ENCODE measurements at places on chromosomes 7 and 10. TPM values are rescaled to one million over a fixed set of nuclear protein-coding genes. Genes with fewer than 3 reads are reported as not detected.

DNA sequence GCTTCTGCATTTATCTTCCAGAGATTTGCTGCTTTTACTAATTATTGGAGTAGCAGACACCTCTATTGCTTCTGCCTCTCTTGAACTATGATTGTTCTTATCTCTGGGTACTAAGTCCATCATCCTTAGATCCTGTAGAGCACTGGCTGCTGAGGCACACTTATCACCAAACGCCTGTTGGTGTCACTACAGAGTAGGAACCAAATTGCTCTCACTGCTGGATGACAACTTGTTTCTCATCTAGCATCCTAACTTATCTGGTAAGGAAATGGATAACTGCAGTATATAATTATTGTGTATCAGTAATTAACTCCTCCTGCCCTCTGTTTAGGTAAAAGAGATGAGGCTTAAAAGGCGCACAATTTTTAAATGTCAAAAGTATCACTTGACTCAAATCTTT lies 1059.4 kb downstream of the NRG3 start:
- DNase-seq: no peak

CALML5 gene
- total RNA-seq: not detected

PPP2R2D gene
- total RNA-seq: 51.6 TPM

- DNase-seq: no peak
Observed at GRCh38 chr10:59229441-59229840, 53.0 kb downstream of the PHYHIPL start.

VSTM4 gene
- 29.9 TPM for total RNA-seq

DNA sequence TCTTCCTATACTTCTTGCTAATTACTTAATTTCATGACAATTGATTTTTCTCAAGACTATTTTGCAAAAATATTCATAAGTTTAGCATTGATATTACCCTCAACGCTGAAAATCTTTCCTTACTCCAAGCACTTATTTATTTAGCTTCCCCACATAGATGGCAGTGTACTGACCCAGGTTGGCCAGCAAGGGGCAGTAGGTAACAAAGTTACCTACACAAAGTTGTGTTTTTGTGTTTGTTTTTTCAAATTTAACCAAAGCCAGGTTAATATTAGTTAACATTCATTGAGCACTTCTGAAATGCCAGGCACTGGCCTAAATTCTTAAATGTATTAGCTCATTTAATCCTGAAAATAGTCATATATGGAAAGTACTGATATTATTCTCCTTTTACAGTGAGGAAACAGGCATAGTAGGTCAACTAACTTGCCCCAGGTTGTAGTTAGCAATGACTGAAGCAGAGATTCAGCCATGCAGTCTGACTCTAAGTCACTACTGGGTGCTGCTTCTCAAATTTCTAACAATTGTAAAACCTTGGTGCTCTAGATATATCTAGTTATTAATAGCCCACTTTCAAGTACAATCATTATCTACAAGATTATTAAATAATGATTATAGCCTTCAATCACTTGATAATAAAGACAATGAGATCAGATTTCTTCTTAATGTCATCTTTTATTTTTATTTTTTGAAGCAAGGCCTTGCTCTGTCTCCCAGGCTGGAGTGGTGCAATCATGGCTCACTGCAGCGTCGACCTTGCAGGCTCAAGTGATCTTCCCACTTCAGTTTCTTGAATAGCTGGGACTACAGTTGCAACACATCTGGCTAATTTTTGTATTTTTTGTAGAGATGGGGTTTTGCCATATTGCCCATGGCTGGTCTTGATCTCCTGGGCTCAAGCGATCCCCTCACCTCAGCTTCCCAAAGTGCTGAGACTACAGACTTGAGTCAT lies 5.8 kb upstream of the GGCT start:
- DNase-seq: no peak

ASB10 gene
- total RNA-seq: not detected

MYO1G gene
- total RNA-seq: 1.4 TPM

DNA sequence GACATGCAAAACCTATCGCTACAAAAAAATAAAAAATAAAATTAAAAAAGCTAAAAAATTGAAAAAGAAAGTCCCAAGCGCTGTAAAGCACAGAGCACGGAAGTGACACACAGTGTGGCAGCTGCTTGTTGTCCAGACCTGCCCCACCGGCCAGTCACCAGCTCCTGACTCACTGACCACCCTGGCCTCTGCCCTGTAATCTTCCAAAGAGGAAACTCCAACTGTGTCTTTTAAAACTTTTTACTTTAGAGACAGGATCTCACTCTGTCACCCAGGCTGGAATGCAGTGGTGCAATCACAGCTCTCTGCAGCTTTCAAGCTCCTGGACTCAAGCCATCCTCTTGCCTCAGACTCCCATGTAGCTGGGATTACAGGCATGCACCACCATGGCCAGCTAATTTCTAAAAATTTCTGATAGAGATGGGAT lies 23.6 kb downstream of the GNA12 start:
- DNase-seq: no peak

GRCh38 chr7:135670179-135670578 lies 7.9 kb downstream of the STMP1 start:
- DNase-seq: no peak

CTAGE4 gene
- total RNA-seq: 0.33 TPM

- DNase-seq: no peak
Observed at GRCh38 chr7:909358-910329, 33.3 kb downstream of the GET4 start.

DNA sequence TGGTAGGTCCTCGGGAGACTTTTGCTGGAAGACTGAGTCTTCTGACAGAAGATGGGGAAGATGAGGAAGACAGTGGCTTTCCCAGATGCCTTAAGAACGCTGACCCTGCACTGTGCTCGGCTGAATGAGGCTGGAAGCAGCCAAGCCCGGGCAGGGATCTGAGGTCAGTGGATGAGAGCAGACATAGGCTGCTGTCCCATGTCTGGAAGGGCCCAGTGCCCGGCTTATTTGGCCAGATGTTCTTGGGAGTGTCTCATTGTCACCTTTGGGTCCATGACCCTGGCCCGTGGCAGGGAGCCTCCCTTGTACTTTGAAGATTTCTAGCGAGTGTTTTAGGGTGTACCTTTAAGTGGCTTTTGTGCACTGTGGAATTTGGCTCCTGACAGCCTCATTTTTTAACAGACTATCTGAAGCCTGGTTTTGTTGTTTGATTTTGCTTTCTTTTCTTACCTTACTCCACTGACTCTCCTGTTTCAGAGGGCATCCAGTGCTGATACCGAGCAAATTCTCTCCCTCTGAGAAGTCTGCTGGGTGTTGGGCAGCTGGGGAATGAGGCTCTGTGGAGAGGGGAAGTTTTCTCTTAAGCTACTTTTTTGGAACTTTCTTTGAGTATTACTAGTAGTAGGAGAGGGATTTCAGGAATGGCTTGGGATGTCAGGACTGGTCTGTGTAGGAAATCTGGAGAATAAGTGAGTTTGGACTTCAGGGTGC lies 61.4 kb downstream of the CREB5 start:
- DNase-seq: no peak

FAM25G gene
- not detected for total RNA-seq

GPR146 gene
- 3.9 TPM for total RNA-seq

DNA sequence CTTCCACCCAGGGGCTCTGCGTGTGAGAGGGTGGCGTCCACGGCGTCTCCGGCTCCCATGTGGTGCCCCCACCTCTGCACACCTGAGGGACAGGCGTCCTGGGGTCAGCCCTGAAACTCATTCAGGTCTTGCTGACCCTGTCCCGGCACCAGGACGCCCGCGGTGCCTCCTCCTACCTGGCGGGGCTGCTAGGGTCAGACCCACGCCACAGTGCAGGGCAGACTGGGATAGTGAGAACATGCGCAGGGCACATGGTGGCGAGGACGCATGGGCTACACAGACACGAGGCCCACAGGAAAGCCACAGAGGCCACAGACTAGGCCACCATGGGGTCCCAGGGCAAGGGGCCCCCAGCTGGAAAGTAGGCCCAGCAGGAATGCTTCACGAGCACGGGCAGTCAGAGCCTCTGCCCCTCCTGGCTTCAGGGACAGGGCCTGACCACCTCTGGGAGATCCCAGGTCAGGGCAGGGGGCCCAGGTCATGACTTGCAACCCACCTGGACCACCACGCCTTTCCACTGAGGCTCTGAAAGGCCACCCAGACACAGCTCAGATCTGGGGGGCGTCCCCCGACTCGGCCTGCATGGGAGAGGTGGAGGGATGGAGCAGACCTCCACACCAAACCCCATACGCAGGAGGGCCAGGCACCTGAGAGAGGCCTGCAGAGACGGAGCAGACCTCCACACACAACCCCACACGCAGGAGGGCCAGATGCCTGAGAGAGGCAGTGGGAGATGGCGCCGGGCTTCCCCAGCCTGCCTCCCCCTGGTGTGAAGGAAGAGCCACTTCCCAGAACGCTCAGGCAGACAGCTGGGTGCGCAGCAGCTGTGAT lies 188.6 kb downstream of the ELFN1 start:
- no peak for DNase-seq

DNA sequence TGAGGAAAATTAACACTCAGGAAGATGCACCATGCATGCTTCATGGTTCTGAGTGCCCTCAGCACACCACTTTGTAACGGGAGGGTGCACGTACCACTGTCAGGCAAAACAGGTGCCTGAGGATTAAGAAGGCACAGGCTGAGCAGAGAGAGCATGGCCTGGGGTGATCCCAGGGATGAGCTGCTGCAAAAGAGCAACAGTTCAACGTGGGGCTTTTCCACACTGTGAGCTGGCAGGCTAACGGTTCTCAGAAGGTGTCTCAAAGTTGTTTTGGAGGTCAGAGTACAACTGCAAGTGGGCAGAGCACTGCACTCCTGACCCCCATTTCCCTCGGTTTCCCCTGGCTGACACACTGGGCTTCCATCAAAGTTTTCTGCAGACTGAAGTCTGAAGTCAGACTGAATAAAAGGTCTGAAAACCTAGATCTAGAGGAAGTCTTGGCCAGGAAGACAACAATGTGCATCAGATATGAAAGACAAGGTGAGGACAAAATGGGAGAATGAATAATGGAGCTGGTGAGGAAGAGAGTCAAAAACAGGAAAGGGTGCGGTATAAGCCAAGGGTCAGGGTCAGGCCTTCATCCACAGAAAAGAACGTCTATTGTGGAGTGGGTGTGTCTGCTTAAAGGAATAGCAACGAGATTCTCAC lies 20.5 kb downstream of the ZNF438 start:
- DNase-seq: no peak

UCN3 gene
- total RNA-seq: 0.17 TPM

OR2A1 gene
- 0.10 TPM for total RNA-seq

DNA sequence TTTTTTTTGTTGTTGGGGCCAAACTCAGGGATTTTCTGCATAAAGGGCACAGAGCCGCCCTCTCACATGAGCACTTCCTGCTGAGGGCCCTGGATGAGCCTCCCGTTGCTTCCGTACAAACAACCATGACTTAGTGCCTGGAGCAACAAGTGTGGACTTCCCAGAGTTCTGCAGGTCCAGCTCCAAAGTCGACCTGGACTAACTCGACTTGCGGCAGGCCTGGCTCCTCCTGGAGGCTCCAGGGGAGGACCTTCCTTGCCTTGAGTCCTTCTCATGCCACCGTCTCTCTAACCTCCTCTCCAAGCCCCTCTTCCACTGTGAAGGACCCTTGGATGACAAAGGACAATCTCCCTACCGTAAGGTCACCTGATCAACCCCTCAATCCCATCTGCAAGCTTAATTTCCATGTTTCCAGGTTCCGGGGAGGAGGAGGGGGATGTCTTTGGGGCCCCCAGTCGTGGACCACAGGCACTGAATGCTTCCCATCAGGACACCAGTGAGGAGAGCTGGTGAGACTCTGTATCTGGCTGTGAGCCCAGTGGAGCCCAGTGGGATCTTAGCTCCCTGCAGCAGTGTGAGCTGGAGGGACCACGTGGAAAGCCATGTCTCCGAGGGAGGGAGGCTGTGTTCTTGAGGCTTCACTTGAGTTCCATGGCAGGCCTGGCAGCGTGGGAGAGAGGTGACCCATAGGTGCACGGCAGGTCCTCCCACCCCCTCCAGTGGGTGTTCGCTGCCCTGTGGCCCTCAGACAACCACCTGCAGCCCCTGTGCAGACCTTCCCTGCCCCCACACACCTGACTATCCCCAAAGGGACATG lies 199.5 kb upstream of the PPP2R2D start:
- no peak for DNase-seq

DNA sequence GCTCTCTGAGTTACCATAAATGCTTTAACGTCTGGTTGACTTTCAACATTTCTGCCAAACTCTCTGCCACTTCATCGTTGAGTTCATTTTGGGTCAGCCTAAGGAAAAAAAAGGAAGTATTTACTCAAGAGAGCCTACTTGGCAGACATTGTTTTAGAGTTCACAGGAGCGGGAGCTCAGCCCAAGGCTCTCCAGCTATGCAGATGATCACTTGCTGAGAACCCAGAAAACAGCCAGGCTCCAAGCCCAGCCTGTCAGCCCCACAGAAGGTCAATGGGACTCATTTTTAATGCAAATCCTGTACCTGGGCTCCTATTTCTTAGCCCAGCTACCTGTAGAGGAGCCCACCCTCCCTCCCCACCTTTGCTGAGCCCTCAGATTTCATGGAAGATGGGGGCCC lies 45.5 kb downstream of the NOD1 start:
- no peak for DNase-seq

- DNase-seq: no peak
Observed at GRCh38 chr7:154832557-154833138, 170.3 kb downstream of the PAXIP1 start.

SGPL1 gene
- total RNA-seq: 50.3 TPM

DNA sequence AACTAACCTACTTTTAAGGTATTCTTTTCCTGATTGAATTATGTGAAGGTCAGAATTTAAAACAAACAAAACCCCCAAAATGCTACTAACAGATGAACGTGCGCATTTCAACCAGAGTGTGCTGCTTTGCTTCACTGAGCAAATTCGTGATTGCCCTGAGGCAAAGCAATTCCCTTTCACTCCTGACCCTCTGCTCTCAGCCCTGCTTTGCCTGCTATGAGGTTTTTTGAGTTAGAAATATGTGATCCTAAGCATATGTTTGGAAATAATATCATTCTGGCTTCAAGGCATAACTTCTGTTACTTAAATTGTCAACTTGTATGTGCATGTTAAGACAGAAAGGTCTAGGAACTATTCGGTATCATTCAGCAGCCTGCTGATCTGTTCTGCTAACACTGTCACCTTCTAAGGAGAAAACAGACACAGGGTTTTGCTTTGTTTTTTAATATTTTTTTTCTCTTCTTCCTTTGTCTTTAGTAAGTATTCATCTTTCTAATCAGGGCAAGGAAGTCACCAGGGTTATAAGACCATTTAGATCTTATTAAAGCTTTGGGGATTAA lies 124.2 kb downstream of the GNAT3 start:
- no peak for DNase-seq

DNA sequence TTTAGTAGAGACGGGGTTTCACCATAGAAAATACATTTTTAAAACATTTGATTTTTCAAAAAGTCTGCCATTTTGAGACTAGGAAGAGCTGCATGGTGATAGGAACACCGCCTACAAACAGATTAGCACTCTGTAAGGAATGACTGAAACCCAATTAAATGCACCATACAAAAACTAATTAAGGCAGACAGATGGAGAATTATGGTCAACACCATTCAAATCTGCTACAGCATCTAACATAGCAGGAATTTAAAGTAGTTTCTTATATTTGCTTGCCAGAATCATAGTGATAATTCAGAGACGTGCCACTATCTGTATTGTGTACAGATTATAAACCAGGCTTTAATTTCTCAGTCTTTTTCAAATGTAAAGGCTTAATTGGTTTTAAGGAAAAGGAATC lies 68.2 kb downstream of the ENO4 start:
- no peak for DNase-seq

GRCh38 chr7:149209518-149210269 lies 14.3 kb downstream of the ZNF282 start:
- DNase-seq: peak; percentile 44

All from spinal cord (tissue), 10 donors.